ENCODE measurements at places on chromosomes 4 and X.

GRCh38 chrX:21655901-21656586, 2.1 kb downstream of the KLHL34 start:
- no peak for DNase-seq

GRCh38 chrX:140762061-140762460, 52.5 kb downstream of the LINC00632 start:
- DNase-seq = peak; percentile 12

- DNase-seq = no peak
These were observed 31.4 kb downstream of the VCX2 start for GRCh38 chrX:8139716-8140115.

- no peak for DNase-seq
These were observed 26.5 kb downstream of the EGF start for GRCh38 chr4:109939190-109939589.

DNA sequence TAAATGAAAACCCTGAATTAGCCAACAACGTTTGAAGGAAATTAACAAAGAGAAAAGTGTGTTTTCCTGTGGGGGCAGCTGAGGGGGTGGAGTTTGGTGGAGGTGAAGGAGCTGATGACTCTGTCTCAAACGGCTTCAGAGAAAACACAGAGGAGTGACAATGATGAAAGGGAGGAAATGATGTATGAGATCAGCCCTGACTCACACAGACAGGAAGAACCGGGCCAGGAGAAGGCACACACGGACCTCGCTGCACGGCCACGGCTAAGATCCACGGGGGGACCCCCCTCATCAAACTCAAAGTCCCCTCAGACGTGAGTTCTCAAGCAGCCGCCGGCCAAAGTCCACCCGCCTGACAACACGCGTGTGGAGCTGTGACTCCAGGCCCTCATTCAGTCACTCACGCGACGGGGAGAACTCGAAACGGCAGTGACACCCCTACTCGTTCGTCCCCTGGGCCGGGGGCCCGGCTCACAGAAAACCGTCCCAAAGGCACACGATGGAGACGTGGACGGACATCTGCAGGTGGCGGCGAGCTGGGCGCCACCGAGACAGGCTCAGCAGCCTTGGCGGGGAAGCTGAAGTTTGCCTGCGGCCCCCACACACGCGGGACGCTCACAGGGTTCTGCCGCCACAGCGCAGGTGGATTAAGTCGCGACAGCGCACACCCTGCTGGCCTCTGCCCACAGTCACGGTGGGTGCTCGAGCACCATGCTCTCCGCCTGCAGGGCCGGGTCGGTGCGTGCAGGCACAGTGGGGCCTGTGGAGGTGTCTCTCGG, 28.8 kb downstream of the PPP2R3B start:
- peak; percentile 69 for DNase-seq
